ENCODE measurements at places on chromosomes 6 and 20.

DNA sequence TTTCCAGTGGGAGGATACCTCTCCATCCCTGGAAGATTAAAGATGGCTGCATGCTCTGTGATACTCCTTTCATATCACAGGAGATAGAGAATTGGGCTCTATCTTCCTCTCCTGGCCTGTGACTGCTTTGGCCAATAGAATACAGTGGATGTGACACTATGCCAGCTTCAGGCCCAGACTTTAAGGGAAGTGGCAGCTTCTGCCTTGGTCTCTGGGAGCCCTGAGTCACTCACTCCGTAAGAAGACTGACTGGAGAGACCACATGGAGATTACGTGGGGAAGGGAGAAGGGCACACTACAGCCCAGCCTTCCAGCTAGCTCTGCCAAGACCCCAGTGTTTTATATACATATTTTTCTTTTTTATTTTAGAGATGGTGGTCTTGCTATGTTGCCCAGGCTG, 10.4 kb upstream of the MMP9 start:
- DNase-seq, result no peak

DNA sequence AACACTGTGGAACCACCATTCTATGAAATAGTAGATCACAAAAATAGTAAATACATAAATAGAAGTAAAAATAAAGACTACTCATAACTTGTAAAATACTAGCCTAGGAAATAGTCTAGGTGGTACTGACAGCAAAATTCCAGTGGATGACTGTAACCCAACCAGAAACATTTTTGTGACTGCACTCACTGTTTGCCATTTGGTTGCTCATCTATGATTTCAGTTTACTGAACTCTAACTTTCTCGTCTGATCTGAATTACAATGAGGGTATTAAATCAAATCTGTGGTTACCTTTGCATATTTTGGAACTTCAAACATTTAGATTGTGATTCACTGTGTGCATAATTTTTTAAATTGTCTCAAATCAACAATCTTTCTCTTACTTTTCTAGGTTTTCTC, 151.1 kb downstream of the KHDC1L start:
- DNase-seq, result no peak

DNA sequence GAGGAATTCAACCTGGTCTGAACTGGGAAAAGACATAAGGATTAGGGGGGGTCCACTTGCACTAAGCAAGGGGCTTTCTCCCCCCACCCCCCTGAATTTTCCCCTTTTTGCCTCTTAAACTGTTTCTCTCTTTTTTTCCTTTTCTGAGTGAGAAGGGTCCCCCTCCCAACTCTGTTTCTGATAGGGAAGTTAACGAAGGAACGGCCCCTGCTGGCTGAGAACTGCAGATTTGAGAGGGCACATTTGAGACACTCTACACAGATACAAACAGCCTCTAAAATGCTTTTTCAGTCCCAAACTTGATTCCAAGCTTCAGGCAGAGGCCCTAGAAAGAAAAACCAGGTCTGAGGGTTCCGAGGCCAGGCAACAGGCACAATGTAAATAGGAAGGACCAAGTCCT, 91.7 kb downstream of the JARID2 start:
- no peak for DNase-seq

GRCh38 chr6:34062815-34063214, 83.1 kb downstream of the GRM4 start:
- no peak for DNase-seq

DNA sequence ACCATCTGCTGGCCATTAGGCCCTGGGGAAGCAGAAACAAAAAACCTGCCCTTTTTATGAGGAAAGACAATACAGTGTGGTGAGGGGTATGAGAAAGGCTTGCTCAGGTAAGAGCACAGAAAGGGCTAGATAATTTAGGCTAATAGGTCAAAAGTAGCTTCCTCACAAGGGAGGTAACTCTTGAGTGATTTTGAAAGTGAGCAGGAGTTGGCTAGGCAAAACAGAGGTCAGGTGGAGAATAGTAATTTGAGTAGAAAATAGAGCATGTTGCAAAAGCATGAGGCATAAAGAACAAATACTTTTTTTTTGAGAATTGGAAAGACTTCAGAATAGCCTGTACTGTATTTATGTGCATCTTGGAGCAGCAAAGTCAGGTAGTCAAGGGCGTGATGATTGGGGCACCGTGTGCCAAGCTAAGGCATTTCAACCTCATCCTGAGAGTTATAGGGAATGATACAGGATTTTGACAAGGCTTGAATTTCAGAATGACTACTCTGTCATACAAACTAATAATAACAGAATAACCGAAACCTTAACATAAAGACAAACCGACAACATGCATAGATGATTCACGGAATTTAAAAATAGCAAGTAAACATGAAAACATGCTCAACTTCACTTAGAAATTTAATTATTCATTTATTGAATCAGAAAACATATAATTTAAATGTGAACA, 123.0 kb upstream of the ENPP5 start:
- no peak for DNase-seq

GRCh38 chr6:137727216-137727765, 139.8 kb upstream of the TNFAIP3 start:
- no peak for DNase-seq

- no peak for DNase-seq
Observed at GRCh38 chr6:54308986-54309315, 710 bp downstream of the TINAG start.

DNA sequence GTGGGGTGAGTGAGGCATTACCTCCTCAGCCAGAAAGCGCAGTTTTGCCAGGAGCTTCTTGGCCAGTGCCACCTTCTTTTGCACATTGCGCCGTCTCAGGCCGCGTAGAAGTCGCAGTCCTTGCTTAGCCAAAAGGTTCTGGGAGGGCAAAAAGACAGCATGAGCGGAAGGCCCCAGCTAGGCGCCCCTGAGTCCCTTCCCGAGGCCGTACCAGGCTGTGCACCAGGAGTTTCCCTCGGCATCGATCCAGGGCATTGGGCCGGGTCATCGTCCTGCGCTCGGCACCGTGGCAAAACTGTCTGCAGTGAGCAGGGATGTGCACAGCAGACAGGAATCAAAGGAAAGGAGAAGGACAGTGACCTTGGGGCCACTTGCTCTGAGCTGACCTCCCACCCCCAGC, 20.2 kb upstream of the SPAG4 start:
- DNase-seq, result no peak
